A549 treated with GW870086 at 1 μM for 4 hours (cell line): ENCODE measurements at places on chromosomes 2 and 18. TPM values are rescaled to one million over a fixed set of nuclear protein-coding genes. Genes with fewer than 3 reads are reported as not detected.

Gene MAPRE3
- total RNA-seq = 9.9 to 14.1 TPM (median 11.9 TPM) in 5 replicates

Gene ALPG
- total RNA-seq = 0.24 to 0.47 TPM (median 0.38 TPM) in 5 replicates

Gene ICOS
- not detected in 5 replicates for total RNA-seq

Gene CYBRD1
- total RNA-seq = 22.7 to 33.3 TPM (median 29.8 TPM) in 5 replicates

Gene HS6ST1
- total RNA-seq = 9.3 to 13.0 TPM (median 11.3 TPM) in 5 replicates

Gene EIF4E2
- 85.6 to 170 TPM (median 89.9 TPM) in 5 replicates for total RNA-seq

Gene UGT1A10
- 0.07 to 0.49 TPM (median 0.11 TPM) in 4 of 5 replicates, not detected in the other for total RNA-seq

Gene IRS1
- total RNA-seq = 10.5 to 15.2 TPM (median 12.6 TPM) in 5 replicates

Gene FOXD4L1
- 0.24 to 0.56 TPM (median 0.30 TPM) in 5 replicates for total RNA-seq

Gene CDH2
- 32.4 to 50.6 TPM (median 48.5 TPM) in 5 replicates for total RNA-seq

Gene SNORC
- 4.6 to 14.4 TPM (median 10.0 TPM) in 5 replicates for total RNA-seq

Gene REG1A
- total RNA-seq = not detected in 5 replicates

Gene EDAR
- 0.03 to 0.08 TPM (median 0.06 TPM) in 4 of 5 replicates, not detected in the other for total RNA-seq

Gene LYG2
- total RNA-seq = not detected in 5 replicates

Gene SCYGR4
- not detected in 5 replicates for total RNA-seq

Gene RABL2A
- 5.7 to 10.0 TPM (median 7.9 TPM) in 5 replicates for total RNA-seq

Gene LRRC30
- total RNA-seq = not detected in 5 replicates

Gene EHBP1
- total RNA-seq = 34.7 to 42.5 TPM (median 38.6 TPM) in 5 replicates

Gene HOXD10
- total RNA-seq = 4.6 to 6.3 TPM (median 5.3 TPM) in 5 replicates
